ENCODE measurements at places on chromosomes 12 and 14.

DNA sequence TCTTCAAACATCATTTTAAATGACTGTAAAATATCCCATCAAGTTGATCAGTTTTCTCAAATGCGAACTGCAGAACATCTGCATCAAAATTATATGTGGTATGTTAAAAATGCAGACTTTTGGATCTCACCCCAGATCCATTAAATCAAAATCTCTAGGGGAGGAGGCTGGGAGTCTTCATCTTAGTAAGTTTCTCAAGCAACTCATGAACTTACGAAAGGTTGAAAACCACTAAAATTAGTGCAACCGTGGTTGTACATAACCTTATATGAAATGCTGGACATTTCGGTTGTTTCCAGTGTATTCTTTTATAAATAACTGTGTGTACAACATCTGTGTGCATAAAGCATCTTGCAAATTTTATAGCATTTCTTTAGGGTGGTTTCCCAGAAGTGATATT is 39.2 kb downstream of the ZFP36L1 start:
- no peak for DNase-seq

- DNase-seq: no peak
These were observed 283 bp downstream of the LMO3 start for GRCh38 chr12:16605642-16606116.

- DNase-seq: no peak
These were observed 6.1 kb upstream of the SNAPC1 start for GRCh38 chr14:61756135-61756534.

DNA sequence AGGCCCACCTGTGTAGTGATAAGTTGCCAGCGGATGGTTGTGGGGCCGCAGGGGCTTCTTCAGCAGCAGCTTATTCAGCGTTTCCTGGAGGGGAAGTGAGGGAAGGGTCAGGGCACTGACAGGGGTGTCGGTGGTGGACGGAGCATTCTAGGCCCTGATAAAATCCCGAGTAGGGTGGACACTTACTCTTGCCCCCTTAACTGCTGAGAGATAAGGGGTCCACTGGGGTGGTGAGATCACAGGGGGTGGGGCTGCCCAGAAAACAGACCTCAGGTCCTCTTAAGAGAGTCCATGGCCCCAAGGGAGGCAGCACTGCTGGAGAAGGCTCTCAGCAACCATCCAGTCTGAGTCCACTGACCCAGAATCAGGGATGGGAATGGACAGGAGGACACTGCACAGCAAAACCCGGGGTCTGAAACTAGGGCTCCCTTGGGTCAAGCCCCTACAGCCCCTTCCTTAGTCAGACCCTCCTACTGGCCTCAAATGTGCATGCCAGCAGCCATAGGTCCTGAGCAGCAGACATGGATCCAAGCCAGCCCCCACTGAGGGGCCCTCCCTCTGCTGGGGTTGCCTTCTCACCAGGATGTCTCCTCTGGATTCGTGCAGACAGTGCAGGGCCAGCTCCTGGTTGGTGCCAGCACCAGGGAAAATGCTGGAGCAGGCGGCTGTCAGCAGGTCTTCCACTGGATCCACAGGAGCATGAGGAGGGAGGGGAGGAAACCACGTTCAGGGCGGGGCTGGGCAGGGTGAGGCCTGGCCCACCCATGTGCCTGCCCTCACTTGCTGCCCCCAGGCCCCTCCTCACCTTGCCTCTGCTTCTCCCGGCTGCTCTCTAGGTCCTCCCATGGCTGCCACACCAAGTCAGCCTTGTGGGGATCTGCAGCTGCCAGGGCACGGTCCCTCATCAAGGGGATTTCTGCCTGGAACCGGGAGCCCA is 12.1 kb upstream of the PNMA1 start:
- DNase-seq: no peak

DNA sequence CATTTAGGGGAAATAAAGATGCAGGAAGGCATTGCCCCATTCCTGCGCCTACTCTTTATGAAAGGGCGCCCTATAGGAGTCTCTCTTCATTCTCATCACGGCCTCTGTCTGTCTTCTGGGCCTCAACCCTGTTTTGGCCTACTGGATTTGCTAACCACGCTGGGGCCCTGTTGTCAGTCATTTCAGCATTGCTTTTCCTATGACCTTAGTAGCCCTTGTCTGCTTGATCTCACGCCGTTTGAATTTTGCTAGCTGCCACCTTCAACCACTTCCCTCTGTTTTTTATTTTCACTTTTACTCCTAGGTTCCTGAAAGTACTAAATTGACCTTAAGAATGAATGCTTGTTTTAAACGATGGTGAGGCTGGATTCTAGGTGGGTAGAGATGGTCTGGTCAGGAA is 139.0 kb downstream of the SYNE2 start:
- no peak for DNase-seq

- DNase-seq: no peak
These were observed 70.4 kb upstream of the SFSWAP start for GRCh38 chr12:131640525-131640924.

DNA sequence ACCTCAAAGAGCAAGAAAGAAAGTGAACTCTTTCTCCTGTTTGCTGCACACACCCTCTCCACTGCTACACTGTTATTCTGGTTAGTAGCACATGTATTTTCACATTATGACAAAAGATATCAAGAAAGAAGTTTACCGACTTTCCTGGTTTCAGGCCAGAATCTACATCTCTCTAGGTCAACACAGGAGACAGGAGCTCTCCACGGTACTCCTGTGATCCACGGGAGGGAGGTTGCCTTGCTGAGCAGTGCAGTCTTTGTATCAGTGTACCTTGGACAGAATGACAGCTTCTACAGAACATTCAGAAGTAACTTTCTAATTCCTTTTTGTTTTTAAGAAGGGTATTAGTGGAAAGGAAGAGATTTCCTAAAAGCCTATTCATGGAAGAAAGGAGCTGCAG is 805.6 kb downstream of the NRXN3 start:
- DNase-seq: no peak

- peak; percentile 43 for DNase-seq
These were observed 624 bp downstream of the RIN3 start for GRCh38 chr14:92513966-92514843.

DNA sequence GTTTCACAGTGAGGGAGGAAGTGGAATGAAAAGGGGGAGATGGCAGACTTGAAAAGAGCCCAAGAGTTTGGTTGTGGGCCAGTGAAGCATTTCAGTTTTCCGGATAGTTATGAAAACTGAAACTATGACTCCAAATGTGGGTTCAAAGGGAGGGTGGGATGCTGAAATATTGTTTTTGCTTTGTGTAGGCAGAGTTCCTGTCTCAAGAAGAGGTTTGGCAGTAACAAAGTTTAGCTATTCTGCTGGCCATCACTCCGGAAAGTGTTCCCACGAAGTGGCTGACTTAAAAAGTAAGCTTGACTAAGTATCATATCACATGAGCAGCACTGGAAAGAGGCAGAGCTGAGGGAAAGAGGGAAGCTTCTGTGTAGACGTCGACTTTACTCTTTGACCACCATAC is 85.2 kb downstream of the CAND1 start:
- no peak for DNase-seq

GRCh38 chr12:4974217-4974616 is 64.5 kb downstream of the KCNA1 start:
- DNase-seq: no peak

DNA sequence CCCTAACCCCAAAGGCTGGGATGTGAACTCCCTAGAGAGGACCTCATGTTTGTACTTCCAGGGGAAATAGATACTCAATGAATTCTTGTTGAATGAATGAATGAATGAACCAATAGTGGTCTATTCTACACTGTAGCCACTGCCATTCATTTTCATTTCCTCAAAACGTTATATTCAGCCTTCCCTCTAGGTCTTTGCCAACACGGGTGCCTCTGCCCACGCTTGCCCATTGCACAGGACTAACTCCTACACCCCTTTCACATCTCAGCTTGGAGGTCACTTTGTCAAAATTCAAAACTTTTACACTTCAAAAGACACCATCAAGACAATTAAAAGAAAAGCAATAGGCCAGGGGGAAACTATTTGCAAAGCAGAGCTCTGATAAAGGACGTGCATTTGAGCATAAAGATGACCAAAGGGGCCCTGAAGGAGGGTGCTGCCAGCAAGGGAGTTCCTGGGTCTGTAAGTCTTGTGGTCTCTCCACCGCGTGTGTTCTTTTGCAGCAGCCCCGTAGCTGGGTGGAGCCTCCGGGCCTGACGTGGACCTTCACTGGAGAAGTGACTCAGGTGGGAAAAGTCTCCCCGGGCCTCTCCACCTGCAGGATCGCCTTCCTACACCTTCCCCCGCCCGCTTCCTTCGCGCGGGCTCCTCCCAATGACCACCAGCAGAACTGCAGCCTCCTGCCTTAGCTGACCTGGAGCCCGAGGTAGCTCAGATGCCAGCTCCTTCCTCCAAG is 31.5 kb downstream of the TMEM63C start:
- DNase-seq: peak; percentile 10

GRCh38 chr14:68282479-68283377 is 463.1 kb downstream of the RAD51B start:
- DNase-seq: peak; percentile 26

DNA sequence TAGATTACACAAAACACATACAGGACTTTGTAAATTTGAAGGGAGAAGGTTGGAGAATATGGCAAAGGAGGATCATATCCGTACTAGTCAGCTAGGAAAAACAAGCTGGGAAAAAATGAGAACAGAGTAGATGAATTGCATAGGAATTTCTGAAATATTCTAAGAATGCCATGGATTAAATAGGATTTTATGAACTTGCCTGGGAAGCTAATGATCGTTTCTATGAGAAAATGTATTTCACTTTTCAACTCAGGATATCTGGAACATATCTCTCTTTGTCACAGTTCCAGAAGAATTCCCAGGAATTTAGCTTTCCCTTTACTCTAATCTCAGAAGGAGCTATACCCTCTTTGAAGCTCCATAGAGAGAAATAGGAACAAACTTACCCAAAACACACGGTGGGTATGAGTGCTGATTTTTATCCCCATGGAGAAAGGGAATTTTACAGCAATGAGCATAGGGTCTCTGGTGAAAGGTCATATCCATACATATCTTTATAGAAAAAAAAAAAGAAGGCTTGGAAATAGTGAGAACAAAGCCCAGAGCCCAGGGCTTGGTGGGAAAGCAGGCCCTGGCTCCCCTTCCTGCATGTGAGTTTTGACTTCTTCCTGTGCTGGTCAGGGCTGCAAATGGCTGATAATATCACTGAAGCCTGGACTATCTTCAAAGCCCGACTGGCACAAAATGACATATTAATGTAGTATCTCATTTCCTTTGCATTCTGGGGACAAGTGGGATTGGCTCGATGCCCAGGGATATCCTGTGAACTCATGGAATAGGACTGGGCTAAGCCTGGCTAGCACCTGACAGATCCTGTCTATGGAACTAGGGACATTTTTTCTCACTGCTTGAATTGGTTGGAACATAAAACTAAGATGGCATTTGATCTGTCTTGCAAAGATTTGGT is 136.3 kb downstream of the AEBP2 start:
- DNase-seq: no peak

DNA sequence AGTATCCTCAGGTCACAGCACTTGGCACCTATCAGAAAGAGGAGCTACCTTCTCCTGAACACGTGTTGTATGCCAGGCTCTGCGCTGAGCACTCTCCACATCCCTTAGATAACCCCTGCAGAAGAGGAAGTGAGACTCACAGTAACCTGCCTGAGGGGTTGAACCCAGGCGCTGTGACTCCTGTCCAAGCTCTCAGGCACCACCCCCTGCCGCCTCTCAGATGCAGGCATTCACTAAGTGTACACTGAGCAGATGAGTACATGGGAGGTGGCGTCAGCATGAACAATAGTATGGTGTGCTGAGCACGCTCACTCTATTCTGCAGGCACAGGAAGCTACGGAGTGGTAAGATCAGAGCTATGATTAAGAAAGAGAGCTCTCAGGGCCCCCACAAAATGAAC is 21.0 kb upstream of the RIC8B start:
- no peak for DNase-seq

- DNase-seq: no peak
These were observed 27.6 kb downstream of the PMCH start for GRCh38 chr12:102169922-102170621.

- DNase-seq: no peak
These were observed 150.4 kb upstream of the MAX start for GRCh38 chr14:65252482-65253255.

DNA sequence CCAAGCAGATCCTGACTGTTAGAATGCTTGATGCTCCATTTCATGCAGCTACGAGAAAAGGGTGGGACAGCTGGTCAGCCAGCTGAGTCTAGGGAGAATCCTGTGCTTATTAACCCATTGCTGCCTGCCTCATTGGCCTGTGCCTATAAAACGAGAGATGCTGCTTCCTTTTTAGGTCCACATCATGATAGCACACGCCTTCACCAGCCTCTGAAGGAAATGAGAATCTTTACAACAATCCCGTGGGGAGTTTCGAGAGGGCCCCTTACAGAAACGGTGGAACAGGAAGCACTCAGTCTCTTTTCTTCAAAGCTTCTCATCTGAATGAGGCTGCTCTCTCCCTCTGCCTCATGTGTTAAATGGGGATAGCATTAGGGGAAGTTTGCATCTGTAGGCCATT is 147.3 kb upstream of the RFLNA start:
- DNase-seq: no peak

DNA sequence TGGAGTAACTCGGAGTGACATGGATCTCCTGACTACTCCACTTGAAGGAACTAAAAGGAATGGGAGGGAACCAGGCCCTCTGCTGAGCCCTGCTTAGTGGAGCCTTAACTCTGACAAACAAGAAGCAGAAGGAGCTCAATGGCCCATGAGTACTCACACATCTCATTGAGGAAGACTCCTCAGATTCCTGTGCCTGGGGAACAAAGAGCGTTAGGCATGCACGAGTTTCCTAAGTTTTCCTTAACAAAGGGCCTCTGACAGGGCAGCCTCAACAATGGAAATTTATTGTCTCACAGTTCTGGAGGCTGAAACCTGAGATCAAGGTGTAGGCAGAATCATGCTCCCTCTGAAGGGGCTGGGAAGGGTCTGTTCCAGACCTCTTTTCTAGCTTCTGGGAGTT is 185.7 kb upstream of the NTF3 start:
- no peak for DNase-seq

- no peak for DNase-seq
These were observed 161.6 kb downstream of the KCNC2 start for GRCh38 chr12:75047885-75048525.

DNA sequence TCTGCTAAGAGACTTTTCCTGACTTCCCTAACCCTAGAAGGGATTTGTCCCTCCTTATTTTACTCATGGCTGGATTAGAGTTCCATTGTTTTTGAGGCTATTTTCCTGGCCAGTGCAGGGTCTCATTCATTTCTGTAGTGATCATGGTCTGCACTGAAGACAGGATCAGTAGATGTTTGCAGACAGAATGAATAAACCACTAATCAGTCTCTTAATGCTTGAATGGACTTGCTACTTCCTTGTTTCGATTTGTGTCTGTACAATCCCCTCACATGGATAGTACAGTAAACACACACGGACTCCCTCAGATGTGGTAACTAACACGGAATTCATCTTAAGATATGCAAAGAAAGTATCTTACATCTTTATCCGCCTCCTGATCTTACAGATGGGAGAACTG is 102.6 kb upstream of the PRB2 start:
- DNase-seq: no peak
